ENCODE measurements at places on chromosomes 1 and 21.

DNA sequence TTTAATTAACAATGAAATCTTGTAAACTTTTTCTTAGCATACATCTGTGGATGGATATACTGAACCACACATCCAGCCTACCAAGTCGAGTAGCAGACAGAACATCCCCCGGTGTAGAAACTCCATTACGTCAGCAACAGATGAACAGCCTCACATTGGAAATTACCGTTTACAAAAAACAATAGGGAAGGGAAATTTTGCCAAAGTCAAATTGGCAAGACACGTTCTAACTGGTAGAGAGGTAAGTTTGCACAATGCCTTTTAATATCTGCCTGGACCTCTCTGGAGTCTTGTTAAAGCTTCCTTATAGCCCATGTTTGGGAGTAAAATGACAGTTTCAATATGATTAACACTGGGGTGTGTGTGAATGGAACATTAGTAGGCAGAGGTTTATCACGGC lies 51.4 kb downstream of the MARK1 start:
- peak; percentile 94 for ATAC-seq

DNA sequence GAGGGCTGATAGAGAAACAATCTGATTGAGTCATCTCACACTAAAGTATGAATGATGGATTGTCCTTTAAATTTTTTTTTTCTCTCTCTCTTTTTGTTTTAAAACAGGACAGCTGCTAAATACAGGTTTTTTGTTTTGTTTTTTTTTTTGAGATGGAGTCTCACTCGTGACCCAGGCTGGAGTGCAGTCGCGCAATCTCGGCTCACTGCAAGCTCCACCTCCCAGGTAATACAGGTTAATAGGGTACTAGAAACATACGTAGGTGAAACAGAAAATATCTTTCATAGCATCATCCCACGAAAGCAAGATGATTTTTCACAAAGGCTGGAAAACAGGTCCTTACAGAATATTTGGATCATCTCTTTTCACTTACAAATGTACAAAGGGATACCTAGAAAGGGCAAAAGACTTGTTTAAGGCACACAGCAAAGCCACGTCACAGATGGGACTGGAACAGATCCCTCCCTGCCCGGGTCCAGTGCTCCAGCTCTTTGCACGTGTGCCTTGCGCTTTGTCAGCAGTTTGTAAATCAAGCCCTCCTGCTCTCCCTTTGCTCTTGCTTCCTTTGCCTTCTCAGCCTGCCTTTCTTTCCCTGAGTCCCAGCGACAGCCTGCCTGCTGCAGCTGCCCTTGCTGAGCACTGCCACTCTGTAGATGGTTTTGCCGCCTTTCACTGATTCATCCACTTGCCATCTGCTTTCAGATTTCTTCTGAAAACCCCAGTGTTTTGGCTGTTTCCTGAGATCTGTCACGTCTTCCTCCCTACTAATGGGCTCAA lies 171.3 kb upstream of the BEND5 start:
- ATAC-seq = no peak

DNA sequence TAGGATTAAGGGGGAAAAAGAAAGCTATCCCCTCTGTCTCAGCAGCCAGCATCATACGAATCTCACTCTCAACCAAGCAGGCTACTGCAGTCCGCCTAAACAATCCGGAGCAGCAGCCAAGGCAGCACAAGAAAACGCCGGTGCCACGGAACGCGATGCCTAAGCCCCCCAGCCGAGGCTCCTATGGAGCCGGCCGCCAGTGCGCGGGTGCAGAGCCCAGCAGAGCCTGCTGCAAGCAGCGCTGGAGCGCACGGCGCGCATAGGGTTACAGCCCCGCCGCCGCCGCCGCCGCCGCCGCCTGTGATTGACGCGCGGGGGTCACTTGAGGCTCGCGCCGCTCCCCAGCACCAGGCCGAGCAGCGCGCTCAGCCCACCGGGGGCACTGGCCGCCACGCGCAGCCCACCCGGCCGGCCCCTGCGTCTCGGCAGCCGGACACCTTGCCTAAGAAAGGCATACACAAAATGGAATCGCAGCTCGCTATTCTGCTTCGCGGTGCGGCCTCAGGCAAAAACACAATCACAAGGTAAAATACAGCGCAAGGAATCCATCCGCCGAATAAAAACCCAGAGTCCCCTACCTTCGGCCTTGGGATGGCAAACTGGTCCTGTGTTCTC lies 780 bp downstream of the HIVEP3 start:
- peak; percentile 75 for ATAC-seq

- ATAC-seq = peak; percentile 84
Measured at GRCh38 chr1:109252893-109253802, 3.8 kb downstream of the CELSR2 start.

GRCh38 chr1:173503391-173503790 lies 26.3 kb downstream of the PRDX6 start:
- no peak for ATAC-seq

DNA sequence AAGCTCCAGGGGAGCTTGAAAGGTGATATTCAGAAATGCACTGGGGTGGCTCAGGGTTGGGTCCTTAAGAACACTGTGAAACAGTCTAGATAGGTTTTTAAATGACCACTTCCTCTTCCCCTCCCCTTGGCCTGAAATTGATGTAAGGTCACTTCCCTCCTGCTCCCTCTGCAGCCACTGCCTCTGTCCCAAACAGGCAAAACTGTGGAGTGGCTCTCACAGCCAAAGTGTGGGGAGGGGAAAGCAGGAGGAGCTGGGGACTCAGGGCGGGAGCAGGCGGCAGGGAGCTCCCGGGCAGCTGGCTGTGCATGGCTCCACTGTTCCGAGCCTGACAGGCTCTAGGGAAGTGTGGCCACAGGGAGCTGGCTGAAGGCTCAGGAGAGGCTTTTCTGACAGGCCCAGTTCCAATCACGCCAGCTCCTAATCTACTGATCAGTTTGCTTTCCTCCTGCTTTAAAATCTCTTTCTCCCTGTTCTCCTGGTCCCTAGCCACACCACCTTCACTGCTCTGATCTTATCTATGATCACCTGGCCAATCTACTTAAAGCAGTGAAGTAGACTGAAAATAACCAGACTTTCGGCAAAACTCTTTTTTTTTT lies 5.1 kb upstream of the CSRP1 start:
- no peak for ATAC-seq

- peak; percentile 17 for ATAC-seq
Measured at GRCh38 chr1:206633708-206634121, 1.6 kb upstream of the DYRK3 start.

- no peak for ATAC-seq
Measured at GRCh38 chr1:52825868-52826267, 16.7 kb upstream of the ZYG11A start.

DNA sequence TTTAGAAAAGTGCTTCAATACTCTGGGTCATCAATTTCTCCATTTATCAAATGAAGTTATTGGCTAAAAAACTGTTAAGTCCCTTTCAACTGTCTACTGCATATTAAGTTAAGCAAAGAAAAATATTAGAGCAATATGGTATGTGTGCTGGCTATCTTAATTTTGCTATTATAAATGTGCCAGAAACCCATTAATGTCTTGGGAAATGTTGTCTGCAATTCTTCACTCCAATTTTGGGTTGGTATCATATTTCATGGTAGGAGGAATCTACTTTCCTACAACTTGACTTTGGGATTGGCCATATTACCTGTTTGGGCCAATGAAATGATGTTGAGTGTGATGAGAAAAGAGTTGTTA lies 1063.9 kb downstream of the PLA2G4A start:
- no peak for ATAC-seq

Measured in esophagus mucosa (tissue), 1 donor.